ENCODE measurements at places on chromosomes 2 and 18.

- DNase-seq, result no peak
These were observed 138.6 kb upstream of the GLI2 start for GRCh38 chr2:120596990-120597594.

- DNase-seq, result no peak
These were observed 30.2 kb downstream of the IL1RL2 start for GRCh38 chr2:102217032-102217431.

DNA sequence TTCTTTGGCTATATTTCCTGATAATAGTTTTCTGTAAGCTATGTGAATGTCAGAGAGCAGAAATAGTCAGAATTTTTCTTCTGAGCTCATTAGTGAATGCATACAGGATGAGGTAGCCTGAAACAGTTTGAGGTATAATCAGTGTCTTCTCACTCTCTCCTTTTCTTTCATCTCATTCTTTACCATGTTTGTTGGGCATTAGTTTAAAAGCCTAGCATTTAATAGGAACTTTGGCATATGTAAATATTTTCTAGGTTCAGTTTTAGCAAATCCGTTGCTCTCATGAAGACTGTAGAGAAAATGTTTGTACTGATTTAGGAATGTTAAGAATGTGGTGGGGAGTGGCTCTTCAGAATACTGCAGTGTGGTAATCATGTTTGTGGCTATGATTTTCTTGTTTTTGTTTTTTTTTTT, 119.4 kb downstream of the PARD3B start:
- no peak for DNase-seq

GRCh38 chr18:6962571-6963451, 154.8 kb downstream of the LAMA1 start:
- no peak for DNase-seq

DNA sequence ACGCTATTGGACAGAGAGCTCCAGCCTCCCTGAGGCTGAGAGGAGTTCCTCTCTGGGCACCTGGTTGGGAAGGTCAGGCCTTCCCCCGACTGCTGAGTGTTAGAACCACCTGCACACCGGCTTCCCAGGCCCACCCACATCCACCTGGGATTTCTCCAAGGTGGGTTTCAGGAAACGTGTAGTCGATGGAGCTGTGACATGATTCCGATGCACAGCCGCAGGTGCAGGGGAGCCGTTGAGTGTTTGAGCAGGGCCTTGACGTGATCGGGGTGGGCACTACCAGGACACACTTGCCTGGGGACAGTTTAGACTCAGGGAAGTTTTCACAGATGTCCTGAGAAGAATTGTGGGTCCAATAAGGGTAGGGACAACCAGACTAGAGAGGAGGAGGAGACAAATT, 21.8 kb upstream of the GIGYF2 start:
- no peak for DNase-seq

GRCh38 chr2:73253901-73254300, 19.8 kb downstream of the CCT7 start:
- no peak for DNase-seq

GRCh38 chr2:234887195-234887594, 64.6 kb upstream of the SH3BP4 start:
- DNase-seq, result no peak

- DNase-seq, result no peak
These were observed 120.0 kb downstream of the AQP4 start for GRCh38 chr18:26745288-26746181.

GRCh38 chr2:43737855-43738254, 36.0 kb upstream of the DYNC2LI1 start:
- DNase-seq, result no peak

- DNase-seq, result no peak
These were observed 13.6 kb upstream of the CREB1 start for GRCh38 chr2:207516206-207516605.

DNA sequence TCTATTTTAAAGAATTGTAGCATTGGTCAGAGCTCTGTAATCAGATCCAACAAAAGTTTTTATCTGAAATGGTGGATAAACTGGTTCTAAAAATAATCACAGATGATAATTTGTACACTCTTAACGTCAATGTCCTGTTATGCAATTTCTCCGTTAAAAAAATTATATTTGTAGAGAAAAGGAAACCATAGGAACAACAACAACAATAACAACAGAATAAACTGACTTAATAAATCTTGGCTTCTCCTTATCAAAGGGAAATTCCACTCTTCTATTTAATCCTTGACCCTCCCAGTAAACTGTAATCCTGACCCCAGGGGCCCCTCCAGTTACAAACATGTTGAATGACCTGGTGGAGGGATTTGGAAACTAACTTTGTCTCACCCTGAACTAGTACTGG, 78.6 kb upstream of the ZFP36L2 start:
- no peak for DNase-seq

DNA sequence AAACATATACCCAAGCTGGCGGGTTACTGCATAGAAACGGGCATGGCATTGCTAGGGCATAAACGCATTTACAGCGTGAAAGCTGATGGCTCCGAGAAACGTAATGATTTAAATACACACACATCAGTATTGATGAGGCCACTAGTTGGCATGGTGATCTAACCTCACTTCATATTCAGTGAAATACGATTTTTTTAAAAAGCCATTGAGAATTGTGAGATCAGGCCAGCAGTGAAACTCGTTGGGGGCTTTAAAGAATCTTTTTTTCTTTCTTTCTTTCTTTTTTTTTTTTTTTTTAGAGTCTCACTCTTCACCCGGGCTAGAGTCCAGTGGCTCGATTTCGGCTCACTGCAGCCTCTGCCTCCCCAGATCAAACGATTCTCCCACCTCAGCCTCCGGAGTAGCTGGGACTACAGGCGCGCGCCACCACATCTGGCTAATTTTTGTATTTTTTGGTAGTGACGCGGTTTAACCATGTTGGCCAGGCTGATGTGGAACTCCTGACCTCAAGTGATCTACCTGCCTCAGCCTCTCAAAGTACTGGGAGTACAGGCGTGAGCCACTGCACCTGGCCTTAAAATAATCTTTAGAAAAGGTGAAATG, 2.4 kb upstream of the SMAD7 start:
- no peak for DNase-seq

DNA sequence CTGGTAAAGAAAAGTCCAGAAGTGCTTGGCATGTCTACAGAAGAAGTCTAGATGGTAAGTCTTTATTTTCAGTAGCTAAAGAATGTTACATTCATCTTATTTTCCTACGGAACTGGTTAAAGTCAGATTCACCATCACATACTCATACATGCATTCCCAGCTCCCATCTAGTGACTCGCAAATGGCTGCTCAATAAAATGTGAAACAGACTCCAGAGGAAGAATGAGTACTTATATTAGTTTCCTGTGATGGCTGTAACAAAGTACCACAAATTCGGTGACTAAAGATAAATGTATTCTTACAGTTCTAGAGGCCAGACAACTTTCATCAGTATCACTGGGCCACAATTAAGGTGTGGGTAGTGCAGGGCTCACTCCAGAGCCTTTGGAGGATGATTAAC, 797.2 kb downstream of the SATB2 start:
- DNase-seq, result no peak

GRCh38 chr2:190465060-190465459, 56.9 kb downstream of the MFSD6 start:
- DNase-seq, result no peak

- DNase-seq, result no peak
These were observed 225.7 kb downstream of the TMX3 start for GRCh38 chr18:68489013-68489792.

DNA sequence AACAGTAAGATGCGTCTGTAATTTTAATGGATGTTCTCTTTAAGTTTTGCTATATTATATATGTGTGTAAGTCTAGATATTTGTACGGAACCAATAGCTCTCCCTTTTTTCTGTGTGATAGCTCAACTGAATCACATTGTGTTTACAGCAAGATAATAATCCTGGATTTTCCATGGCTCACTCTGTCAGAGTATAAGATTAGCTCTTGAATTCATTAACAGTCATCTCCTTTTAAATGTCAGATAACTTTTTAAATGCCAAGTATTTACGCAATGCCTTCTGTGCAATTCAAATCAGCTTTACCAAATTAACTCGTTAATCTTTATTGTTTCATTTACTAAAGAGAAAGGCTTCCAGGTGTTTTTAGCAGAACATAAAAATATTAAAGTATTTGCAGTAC, 76.9 kb downstream of the KIAA2012 start:
- DNase-seq, result no peak

- DNase-seq, result no peak
These were observed 131.2 kb upstream of the ERBB4 start for GRCh38 chr2:212669761-212670160.

GRCh38 chr2:96856776-96857666, 795 bp downstream of the ANKRD39 start:
- peak; percentile 67 for DNase-seq

GRCh38 chr18:79167526-79168190, 98.5 kb downstream of the ATP9B start:
- DNase-seq, result no peak

- DNase-seq, result peak; percentile 95
These were observed 206.2 kb downstream of the ARL4C start for GRCh38 chr2:234290671-234291070.

GRCh38 chr2:12883906-12884305, 167.2 kb downstream of the TRIB2 start:
- DNase-seq, result no peak

DNA sequence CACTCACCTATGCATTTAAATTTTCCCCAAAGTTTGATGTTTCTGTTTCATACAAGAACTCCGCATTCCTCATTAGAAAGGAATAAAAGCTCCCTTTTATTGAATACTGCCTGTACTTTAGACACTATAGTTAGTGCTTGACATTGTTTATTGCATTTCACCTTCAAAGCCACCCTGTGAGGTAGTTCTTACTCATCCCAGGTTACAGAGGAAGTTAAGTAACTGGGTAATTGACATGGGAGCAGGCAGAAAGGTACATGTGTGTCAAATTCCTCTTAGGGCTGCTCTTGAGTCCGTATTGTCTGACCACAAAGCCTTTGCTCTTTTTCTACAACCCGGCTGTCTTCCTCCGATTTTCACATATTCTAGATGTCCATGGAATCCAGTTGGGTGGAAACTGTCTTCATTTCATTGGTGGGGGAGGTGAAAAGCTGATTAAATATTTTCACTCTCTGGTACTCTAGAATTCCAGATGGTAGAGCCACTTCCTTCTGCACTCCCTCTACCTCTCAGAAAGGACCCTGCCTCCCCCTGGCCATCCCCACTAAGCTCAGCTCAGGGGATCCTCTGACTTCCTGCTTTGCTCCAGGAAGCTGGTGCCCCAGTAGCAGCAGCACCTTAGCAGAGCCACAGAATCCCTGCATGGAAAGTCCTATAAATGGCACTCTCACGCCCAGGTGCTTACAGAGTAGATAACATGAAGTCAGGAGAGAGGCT, 319.2 kb downstream of the LRATD1 start:
- DNase-seq, result no peak

GRCh38 chr2:173793709-173794565, 171.2 kb downstream of the SP3 start:
- DNase-seq, result no peak

- no peak for DNase-seq
These were observed 36.7 kb upstream of the ARL4C start for GRCh38 chr2:234533626-234534025.

DNA sequence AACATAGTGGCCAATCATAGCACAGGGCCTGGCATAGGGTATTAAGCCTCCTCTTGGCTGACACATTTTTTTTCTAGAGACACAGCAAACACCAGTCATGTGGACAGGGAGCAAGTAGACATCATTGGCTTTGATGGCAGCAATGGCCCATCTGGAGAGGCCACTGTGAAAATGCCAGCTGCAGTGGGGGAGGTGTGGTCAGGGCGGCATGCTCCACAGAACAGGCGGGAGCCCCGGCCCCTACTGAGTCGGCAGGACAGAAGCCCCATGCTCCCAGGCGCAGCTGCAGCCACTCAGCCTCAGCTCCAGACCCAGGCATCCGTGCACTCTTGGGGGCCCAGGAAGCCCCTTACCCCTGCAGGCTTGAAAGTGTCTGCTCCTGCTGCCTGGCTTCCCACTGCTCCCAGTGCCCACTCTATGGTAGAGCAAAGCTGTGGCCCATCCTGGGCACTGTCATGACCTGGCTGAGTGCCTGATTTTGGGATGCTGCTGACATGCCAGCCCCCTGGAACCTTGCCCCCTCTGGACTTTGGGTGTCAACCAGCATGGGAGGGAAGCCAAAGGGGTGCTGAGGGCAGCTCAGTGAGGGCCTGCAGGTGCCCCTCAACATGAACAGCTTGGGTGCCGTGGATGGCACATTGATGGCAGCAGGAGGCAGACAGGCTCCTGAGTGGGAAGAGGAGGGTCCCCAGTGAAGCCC, 23.3 kb upstream of the UBE2F start:
- DNase-seq, result no peak

- DNase-seq, result no peak
These were observed 254.9 kb downstream of the NDUFA10 start for GRCh38 chr2:239770246-239770639.

GRCh38 chr2:150023044-150023443, 435.5 kb upstream of the MMADHC start:
- peak; percentile 5 for DNase-seq

DNA sequence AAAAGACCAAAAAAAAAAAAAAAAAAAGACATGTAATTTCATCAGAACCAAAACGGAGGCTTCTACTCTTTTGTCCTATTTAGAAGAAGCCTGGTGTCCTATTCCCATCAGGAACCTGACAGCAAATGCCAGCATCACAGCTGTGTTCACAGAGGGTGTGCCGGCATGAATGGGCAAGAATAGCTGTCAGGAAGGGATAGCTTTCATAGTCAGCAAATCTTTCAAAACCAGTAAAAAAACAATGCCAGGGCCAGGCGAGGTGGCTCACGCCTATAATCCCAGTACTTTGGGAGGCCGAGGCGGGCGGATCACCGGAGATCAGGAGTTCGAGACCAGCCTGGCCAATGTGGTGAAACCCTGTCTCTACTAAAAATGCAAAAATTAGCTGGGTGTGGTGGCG, 231.8 kb upstream of the PXDN start:
- DNase-seq, result no peak

GRCh38 chr2:18949871-18950270, 360.5 kb upstream of the NT5C1B start:
- no peak for DNase-seq

DNA sequence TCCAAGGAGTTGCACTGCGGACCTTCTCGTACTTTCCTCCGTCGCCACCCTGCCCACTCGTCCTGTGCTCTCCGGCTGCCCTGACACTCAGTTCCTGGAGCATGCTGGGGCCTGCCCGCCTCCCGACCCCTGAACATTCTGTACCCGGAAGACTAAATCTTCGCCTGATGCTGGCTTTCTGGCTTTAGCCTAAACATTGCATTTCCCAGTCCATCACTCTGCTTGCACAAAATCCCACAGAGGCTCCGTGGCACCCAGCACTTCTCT, 550 bp upstream of the SFXN5 start:
- DNase-seq, result no peak

DNA sequence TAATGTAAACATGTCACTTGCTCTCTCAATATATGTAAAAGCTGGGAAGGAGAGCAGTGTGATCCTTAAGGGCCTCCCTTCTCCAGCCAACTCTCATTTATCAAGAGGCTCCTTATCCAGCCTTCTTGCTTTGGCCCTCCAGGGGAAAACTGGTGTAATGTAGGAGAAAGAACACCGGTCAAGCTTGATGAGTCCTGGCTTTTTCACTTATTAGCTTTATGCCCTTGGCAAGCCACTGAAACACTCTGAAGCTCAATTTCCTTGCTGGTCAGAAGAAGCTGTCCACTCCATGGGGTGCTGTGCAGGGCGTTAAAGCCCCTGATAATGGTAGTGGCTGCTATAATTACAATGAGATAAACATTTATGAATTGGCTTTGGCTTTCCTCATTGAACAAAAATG, 251.2 kb upstream of the RBBP8 start:
- DNase-seq, result no peak

All from activated CD4-positive, alpha-beta T cell treated with anti-CD3 and anti-CD28 coated beads, Interleukin-2, amount 50 U/mL, for 16 hours (primary cell).